ENCODE measurements at places on chromosomes 2 and 18.

- no peak for DNase-seq
These were observed 121.8 kb upstream of the CWC22 start for GRCh38 chr2:180128861-180129260.

GRCh38 chr2:188395903-188396689, 104.4 kb downstream of the GULP1 start:
- DNase-seq = no peak

DNA sequence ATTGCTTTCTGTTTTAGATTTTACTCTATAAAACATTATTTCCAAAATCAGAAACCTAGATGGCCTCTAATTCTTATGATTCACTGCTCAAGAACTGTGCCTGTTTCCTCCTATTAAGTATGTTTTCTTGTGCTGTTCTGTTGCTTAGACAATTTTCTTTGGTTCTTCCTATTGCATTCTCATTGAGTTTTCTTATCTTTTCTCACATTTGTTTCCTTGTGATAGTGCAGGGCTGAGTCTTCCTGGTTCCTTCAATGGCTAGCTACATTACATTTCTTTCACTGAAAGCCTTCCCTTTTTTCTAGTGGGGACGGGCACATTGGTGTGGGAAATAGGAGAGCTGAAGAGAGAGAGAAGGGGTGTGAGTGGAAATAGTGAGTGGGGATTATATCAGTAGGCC, 183.4 kb downstream of the CALCRL start:
- no peak for DNase-seq

GRCh38 chr2:205540036-205540435, 142.3 kb upstream of the NRP2 start:
- DNase-seq = no peak

DNA sequence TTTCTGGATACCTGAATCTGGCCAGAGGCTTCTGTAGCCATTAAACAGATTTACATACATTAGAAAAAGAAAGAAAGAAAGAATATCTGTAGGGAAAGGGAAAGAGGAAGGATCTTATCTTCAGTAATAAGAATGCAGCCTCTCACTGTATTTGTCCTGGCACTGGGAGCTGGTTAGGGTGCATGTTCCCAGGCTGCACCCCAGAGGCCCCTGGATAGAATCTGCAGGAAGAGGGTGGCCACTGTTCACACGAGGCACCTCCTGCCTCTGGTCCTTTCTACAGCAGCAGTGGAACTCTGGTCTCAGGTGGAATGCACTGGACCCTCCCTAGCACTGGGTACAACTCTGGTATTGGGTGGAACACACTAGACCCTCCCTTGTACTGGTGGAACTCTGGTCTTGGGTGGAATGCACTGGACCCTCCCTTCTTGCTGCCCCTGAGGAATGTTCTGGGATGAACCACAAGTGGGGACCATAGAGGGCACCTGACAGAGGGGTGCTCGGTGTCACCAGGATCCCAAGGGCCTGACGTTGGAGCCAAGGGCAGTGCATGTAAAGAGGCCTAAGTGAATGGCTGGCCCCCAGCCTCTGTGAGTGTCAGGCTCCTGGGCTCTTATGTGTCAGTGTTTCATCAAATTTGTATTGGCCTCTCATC, 27.4 kb upstream of the PXDN start:
- DNase-seq = no peak

GRCh38 chr2:45883603-45884000, 232.1 kb downstream of the PRKCE start:
- DNase-seq = no peak

DNA sequence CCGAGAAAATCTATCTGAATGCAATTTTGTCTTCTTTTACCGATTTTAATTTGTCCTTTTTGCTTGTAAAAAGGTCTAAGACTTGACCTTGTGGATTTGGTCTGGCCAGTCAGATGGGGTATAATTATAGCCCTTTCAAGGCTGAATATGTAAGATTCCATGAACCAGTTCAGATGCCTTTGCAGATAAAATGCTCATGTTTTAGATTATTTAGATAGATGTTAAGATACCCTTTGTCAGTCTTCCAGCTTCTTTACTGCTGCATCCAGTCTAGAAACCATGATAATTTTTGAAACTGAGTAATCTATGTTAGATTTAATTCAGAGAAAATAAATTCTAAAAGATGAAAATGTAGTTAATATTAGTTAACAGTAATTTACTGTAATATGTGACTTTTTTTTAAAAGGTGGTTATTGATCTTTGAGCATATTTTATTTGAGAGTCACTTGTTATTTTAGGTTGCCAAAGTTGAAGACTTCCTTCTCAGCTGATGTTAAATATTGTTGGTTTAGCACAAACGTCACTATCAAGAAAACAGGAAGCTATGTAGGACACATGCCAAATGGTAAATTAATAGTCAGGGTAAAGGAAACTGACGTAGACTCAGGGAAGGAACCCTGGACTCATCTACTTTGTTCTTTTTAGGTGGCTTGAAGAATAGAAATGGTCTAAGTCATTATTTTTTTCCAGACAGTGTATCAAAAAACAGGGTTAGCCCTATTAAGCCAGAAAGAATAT, 29.8 kb downstream of the BABAM2 start:
- DNase-seq = no peak

- DNase-seq = no peak
These were observed 6.8 kb downstream of the SRSF7 start for GRCh38 chr2:38744399-38744780.

DNA sequence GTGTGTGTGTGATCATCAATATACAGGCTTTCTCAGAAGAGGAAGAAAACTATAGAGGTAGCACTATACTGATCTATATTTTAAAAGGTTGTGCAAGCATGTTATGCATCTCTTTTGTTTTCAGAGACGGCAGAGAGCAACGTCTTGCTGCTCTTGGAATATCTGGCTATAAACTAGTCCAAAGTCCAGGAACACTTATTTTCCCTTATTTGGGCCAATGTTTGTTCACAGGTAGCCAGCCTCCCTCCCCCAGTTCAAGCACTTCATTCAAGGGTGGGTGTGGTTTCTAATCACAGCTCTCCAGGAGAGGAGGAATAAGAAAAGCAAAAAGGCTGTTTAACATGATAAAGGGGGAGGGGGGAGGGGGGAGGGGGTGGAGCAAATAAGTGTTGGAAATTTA, 4.2 kb downstream of the FZD5 start:
- no peak for DNase-seq

- peak; percentile 5 for DNase-seq
These were observed 210.1 kb downstream of the WDR7 start for GRCh38 chr18:56861244-56861643.

GRCh38 chr2:163077241-163077640, 238.7 kb upstream of the KCNH7 start:
- DNase-seq = no peak

GRCh38 chr18:49910019-49910418, 96.7 kb upstream of the ACAA2 start:
- DNase-seq = no peak

- DNase-seq = no peak
These were observed 580 bp upstream of the NDUFV2 start for GRCh38 chr18:9101730-9102507.

GRCh38 chr2:109067631-109068125, 61.3 kb upstream of the SH3RF3 start:
- DNase-seq = no peak
